Left cardiac atrium (tissue), 4 donors: ENCODE measurements at places on chromosomes 2 and 18. TPM values are rescaled to one million over a fixed set of nuclear protein-coding genes. Genes with fewer than 3 reads are reported as not detected.

GRCh38 chr2:217466805-217467204 lies 536.0 kb downstream of the TNS1 start:
- no peak for DNase-seq

Gene NAB1
- total RNA-seq, result 38.5 TPM

Gene CRIM1
- total RNA-seq, result 101 TPM

DNA sequence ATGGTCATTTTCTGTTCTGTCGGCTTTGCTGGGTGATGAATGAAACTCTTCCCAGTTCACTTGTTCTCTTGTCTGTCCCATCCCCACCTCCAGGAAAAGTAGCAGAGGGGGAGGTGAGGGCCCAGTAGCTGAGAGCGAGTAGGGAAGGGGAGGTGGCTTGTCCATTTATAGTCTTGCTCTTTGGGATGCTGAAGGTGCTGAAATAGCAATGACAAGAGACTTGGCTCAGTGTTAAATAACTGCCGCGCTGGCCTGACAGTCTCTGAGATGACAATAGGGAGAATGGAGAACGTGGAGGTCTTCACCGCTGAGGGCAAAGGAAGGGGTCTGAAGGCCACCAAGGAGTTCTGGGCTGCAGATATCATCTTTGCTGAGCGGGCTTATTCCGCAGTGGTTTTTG lies at the start of gene SMYD1:
Gene SMYD1 (plus strand): TSS at position 228 of the 400 bp plus-strand sequence. CDS start 40 bp downstream, at position 268.
- DNase-seq, result no peak

Gene ZNF396
- 1.0 TPM for total RNA-seq

DNA sequence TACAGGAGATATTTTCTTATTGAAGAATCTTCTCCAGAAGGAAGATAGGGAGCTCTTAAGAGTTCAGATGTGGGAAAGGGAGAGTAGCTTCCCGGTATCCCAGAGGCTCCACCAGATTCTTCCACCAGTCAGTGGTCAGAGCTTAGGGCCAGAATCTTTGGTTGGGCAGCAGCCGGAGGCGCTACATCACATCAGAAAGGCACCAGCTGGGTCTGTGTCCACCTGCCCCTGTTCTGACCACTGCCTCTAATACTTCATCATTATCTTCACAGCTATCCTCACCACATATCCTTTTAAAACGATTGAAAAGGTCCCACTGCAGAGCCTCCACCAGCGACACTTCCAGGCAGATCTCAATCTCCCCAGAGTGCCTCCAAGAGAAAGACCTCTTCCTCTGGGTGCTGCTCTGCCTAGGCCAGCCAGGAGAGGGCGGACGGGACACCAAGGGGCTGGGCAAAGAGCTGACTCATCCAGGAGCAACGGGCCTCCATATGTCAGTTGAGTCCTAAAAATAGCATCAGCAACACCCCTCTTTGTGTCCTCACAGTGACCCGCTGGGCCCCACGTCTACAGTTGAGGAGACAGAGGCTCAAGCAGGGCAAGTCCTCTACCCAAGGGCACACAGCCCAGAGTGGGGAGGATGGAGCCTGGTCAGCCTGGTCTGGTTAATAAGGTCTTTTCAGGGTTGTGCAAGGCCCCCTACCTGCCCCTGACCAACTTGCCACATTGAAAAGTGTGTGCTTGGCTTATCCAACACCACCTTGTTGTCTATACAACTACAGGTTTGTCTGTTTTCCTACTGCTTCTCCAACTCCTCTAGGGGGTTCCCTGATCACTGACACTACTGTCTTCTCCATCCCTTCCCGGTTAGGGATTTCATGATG lies 81.2 kb downstream of the ADD2 start:
- peak; percentile 32 for DNase-seq

Gene DLX1
- total RNA-seq, result 0.16 TPM

Gene CNGA3
- not detected for total RNA-seq

Gene PLCD4
- 0.73 TPM for total RNA-seq

- DNase-seq, result no peak
These were observed 38.6 kb downstream of the ALPK2 start for GRCh38 chr18:58590254-58590653.

DNA sequence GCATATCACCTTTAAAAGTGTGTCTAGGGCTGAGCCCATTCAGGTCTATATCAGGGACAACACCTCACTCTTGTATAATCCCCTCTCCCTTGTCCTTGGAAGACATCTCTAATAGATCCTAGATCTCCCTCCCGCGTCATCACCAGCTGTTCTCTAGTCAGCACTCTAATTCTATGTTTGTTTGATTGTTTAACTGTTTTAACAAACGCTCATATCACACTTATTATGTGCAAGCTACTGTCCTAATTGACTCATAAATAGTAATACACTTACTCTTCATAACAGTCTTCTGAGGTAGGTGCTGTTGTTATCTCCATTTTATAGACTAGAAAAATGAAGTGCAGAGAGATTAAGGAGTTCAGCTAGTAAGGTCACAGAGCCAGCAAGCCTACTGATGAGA lies 1.6 kb upstream of the ERMN start:
- DNase-seq, result no peak

Gene HRH4
- total RNA-seq, result not detected

DNA sequence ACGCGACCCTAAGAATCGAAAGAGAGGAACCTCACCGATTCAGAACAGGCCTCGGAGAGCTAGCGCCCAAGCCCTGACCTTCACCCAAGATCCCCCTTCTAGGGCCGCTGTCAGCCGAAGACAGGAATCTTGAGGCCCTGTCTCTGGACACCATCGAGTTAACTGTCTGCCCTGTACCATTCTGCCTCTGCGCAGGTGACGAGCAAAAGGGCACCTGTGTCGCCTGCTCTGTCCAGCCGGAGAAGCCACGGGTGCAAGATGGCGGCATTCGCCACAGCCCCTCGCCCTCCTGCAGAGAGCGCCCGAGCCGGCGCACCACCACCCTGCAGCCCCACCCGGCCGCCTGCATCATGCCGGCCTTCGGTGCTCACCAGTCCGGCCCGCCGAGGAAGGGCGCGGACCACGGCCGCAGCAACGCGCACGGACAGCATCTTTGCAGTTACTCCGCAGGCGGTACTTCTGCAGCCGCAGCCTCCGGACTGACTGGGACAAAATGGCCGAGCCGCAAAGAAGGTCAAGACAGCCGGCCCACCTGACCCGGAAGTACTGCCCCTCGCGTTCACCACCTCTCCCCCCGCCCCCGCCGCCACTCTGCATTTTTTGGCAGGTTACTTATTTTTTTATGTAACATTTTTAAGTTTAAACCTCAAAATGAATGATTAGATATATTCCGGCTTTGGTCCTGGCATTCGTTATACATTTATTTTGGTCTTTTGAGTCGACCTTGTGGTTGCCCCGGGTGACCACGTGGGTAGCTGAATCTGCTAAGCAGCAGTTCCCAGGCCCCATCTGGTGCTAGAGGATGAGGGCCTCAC lies at the start of gene ATP5F1A:
Gene ATP5F1A (minus strand): TSS at position 496 of the 815 bp plus-strand sequence. CDS start 65 bp downstream, at position 431.
- peak; percentile 89 for DNase-seq

DNA sequence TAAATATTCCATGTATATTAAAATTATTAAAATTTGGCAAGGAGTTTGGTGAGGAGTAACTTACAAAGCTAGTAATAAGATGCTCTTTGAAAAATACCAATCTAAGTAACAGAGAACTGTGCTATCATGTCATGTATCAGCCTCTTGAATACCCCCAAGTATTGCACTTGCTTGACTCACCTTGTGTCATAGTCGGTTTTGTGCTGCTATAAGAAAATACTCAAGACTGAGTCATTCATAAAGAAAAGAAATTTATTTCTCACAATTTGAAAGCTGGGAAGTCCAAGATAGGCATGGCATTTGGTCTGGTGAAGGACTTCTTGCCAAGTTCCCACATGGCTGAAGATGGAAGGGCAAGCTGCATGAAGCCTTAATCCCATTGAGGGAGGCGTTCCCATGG lies 179.2 kb downstream of the MEMO1 start:
- DNase-seq, result no peak

Gene RTKN
- total RNA-seq, result 18.7 TPM
